ENCODE measurements at places on chromosomes 1 and 21. TPM values are rescaled to one million over a fixed set of nuclear protein-coding genes. Genes with fewer than 3 reads are reported as not detected.
A peak's percentile ranks its signal among the peaks of the same experiment; 100 is the strongest.

RCSD1 gene
- total RNA-seq, result not detected

GRCh38 chr21:41948078-41948895, 5.5 kb downstream of the C2CD2 start:
- no peak for DNase-seq

FAM163A gene
- not detected for total RNA-seq

- no peak for DNase-seq
These were observed 59.6 kb upstream of the HOOK1 start for GRCh38 chr1:59755069-59755685.

- DNase-seq, result no peak
These were observed 29.6 kb downstream of the TSNAX start for GRCh38 chr1:231557898-231558707.

- DNase-seq, result no peak
These were observed 124.6 kb downstream of the OLFML2B start for GRCh38 chr1:161899091-161899490.

DNA sequence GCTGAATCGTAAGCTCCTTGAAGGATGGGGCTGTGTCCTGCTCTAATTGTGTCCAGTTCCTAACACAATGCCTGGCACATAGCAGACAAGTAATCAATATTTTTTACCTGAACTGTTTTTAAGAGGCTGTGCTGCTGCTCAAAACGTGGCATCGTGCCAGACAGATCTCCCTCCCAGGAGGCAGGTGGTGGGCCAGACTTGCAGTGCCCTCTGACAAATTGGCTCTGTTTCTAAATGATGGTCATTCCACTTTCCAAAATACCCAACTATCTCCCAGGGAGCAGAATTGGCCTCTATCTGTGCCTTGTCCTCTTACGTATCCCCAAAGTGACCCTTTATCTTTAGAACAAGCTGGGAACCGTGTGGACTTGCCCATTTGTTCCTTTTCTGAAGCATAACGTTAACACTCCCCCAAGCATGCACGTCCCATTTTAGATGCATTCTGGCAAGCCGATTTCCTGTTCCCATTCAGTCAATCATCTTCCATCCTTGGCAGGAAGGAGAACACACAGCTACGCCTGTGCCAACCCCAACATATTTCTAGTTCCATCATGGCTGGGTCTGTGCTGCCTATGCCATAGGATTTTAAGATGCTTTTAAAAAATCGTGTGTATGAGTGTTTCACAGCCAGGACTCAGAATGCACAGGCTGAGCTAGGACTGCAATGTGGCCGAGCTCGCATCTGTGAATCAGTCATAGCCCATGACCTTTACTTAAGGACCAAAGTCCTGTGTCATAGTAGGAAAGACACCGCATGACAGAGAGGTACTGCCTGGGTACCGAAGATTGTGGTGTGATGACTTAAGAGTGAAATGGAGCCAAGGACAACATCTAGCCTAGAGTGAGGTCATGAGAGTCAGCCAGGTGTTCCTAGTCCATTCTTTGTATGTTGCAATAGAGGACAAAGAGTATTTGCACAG, 408.6 kb downstream of the PRDM2 start:
- no peak for DNase-seq

DNA sequence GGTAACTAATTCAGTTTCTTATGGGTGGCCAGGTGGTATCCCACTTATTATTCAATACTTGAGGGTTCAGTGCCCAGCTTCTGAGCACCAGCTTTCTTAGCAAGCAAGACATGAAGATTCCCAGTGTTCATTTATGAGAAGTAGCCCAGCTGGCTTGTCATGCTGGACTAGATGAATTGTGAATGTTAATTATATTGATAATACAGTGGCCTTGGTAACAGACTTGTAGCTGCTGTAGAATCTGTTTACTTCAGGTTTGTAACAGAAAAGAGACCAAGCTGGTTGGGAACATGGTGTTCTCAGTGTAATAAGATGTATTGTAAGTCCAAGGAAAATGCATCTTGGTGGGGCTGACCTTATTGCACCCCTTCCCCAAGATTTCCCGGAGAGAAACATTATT, 10.1 kb downstream of the AHCYL1 start:
- no peak for DNase-seq

GRCh38 chr1:184510110-184510509, 123.3 kb downstream of the C1orf21 start:
- no peak for DNase-seq

- peak; percentile 25 for DNase-seq
These were observed 662 bp downstream of the SCAF4 start for GRCh38 chr21:31731056-31731856.

SH3BGR gene
- total RNA-seq, result 4.1 TPM

DNA sequence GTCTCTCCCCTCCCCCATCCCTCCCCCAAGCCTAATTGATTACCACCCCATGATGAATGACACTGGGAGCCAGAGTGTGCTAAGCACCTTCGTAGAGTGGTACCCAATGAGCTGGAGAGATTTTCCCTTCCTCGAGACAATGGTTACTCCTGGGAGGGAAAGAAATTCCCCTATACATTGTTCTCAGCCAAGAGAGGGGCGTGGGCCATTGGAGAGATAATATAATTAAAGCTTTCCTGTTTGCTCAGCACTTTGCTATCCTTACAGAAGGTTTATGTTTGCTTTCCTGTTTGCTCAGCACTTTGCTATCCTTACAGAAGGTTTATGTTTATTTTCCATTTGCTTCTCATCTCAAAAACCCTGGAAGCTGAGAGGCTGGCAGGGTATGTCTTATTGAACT, 126.1 kb upstream of the KLHDC7A start:
- DNase-seq, result no peak

ACTL8 gene
- 1.1 TPM for total RNA-seq

ZMYND12 gene
- total RNA-seq, result 0.29 TPM

ZBTB7B gene
- total RNA-seq, result 25.1 TPM

DNA sequence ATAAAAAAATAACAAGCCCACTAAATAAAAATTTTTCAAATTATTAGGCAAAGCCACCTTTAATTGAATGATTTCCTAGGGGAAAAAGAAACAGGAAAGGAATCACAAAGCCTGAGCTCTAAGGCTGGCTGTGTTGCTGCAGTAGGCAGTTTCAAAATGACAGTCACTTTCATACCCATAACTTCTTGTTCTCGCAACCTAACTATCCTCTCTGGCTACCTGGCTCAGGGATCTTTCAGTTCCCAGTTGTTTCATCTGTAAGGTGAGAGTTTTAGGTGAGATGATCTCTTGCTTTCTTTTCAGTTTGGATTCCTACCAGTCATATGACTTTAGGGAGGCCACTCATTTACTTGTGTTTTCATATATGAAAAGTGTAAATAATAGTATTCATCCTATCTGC, 226.1 kb downstream of the ASTN1 start:
- DNase-seq, result no peak

DNA sequence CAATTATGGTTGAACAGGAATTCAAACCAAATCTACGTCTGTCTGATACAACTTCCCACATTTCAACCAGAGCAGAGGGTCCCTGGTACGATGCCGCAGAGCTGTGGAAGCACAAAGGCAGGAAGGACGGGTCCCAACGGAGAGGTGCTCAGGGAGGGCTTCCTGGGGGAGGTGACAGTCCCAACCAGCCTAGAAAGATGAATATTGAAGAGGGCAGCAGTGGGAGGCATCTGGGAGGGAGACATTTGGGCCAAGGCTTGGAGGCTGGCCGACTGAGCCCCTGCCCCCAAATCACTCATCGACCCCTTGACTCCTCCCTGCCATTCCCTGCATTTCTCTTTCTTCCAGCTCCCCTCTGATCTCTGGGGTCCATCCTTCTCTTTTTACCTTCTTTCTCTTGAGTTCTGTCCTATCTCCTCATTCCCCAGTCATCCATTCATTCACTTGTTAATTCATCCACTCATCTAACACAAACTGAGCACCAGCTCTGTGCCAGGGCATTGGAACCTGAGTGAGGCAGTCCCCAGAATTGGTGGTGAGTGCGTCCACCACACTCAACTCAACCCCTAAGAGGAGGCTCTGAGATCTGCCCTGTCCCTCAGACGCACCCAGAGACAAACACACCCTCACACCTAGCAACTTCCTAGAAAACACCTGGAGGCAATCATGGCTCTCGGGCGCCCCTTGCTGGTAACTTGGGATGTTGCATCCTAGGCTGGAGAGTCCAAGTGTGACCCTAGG, 13.2 kb upstream of the CELA3B start:
- peak; percentile 72 for DNase-seq

Data from SK-MEL-5 (cell line).